ENCODE measurements at places on chromosomes 13 and 19.

GRCh38 chr13:40096357-40096901, 441.0 kb downstream of the COG6 start:
- no peak for DNase-seq

DNA sequence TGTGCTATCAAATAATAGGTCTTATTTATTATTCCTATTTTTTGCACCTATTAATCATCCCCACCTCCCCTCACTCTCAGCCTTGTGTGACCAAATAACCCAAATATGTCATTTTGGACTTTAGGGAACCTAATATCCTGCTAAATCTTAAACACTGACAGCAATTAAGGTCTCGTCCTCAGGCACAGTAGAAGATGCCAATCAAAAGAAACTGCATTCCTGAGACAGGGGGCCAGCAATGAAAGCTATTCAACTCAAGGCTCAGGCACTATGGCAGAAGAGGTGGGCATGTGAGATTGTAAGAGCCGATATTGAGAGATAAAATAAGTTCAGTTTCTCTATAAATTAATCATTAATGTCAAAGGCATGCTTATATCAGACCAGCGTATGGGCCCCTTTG, 1437.7 kb upstream of the PCDH9 start:
- DNase-seq = no peak

GRCh38 chr13:95547531-95548167, 4.9 kb upstream of the CLDN10 start:
- no peak for DNase-seq

DNA sequence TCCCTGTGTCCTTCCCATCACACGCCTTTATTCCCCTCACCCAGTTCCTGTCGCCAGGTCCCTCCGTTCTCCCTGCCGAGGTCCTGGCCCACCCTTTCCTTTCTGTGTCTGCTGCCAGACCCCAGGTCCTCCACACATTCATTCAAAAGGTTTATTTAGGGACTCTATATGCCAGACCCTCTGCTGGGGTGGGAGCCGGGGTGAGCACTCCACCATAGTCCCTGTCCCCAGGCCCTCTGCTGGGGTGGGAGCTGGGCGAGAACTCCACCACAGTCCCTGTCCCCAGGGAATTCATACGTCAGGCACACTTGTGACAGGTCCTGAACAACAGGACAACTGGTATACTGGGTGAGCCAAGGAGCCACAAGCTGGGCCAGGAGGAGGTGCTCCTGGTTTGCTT, 34.4 kb upstream of the TUBGCP3 start:
- no peak for DNase-seq

DNA sequence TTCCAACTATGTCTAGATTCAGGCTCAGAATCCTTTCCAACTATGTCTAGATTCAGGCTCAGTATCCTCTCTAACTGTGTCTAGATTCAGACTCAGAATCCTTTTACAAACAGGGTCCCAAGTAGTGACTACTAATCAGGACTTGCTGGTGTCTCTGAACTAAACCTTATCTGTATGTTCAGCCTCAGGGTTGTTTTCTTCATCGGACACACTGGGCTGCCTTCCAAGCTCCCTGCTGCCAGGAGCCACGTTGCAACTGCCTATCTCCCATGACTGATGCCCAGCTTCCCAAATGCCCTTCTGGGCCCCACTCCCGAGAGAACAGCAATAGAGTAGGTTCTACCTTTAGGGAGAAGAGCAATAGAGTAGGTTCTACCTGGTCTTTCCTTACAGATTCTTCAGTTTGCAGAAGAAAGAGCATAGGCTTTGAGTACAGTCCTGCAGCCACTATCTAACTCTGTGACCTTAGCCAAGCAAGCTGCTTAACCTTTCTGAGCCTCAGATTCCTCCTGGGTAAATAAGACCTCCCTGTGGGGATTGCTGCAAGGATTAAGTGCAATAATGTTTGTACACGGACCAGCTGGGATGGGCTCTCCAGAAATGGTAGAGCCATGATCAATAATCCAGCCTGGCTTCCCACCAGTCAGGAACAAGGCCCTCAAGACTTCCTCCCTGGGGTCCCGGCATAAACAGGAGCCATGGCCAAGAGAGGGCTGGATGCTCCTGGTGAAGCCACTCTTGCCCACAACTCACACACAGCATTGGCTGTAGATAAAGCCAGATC, 61.5 kb downstream of the ZIC5 start:
- DNase-seq = no peak

- peak; percentile 74 for DNase-seq
Measured at GRCh38 chr13:46321494-46322225, 65.4 kb downstream of the RUBCNL start.

- DNase-seq = peak; percentile 50
Measured at GRCh38 chr19:45250832-45251451, at the start of gene MARK4. Gene MARK4, plus strand, starts transcription at chr19:45251271. Its CDS starts 318 bp downstream, at chr19:45251589.
